ENCODE measurements at places on chromosomes 3 and 15.

DNA sequence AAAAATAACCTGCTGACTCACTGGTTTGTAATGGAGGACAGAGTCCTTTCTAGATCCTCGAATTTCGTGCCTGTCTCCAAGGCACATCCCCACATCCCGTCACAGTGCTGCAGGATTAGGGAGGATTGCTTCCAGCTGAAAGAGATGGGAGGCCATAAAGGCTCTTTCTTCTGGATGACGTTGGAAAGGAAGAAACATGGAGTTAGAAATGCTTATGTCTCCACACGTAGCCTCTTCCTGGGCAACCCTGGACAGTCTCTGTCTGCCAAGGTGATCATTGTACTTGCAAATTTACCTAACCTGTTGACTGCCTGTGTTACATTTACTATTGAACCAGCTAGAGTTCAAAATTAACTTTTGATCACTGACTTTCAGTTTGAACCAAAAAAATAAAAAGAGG is 27.6 kb upstream of the VILL start:
- no peak for DNase-seq

DNA sequence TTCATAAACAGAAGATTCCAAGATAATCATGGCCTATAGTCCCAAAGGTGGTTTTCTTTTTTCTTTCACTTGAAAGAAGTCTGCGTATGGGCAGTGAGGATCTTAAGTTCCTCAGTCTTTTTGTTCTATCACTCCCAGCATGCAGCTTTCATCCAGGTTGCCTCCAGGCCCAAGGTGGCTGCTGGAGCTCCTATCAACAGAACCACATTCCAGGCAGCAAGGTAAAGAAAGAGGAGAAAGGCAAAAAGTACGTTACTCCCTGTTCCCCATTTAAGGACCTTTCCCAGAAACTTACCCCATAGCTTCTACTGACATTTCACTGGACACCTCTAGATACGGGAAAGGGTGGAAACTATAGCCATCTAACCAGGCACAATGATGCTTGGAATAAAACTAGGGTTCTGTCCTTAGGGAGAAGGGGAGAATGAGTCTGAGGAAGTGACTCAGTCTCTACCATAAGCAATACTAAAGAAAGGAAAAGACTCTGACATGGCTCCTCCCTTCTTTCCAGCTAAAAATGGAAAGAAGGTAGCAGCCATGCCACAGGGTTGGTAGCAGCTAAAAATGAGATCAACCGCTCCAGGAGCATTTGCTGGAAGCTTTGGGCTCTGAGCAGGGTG is 313.9 kb upstream of the NR2E3 start:
- no peak for DNase-seq

DNA sequence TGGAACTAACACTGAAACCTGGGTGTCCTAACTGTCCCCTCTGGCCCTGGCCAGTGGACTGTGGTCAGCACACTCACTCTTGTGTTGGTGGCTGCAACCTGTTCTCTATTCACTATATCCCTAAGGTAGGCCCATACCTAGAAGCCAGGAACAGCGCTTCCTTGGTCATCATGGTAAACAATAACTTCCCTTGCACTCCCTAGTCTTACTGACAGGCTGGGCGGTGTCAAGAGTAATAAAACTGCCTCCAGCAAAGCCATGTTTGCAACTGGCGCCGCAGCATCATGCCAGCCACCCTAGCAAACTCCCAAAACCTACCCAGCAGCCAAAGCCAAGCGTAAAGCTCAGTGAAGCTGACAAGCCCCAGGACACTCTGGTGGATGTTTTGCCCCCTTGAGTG is 63.1 kb upstream of the TSEN2 start:
- no peak for DNase-seq

DNA sequence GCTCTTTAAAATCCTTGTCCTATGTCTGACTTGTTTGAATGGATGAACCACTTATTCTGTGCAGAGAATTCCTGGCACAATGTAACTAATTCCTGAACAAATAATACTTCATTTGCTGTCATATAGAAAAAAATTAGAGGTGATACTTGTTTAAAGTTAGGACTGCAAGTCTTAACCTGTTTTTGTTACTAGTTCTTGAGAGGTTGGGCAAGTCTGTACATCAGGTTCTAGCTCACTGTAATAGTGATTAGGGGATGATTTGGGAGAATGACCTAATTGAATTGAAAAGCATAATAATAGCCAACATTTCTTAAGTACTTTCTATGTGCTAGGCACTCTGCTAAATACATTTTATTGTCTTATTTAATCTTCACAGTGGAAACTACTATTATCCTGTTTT is 49.3 kb downstream of the GMPS start:
- no peak for DNase-seq

Data from muscle of arm (tissue), 14 donors.